Jurkat, Clone E6-1 (cell line): ENCODE measurements at places on chromosomes 1 and 21.

DNA sequence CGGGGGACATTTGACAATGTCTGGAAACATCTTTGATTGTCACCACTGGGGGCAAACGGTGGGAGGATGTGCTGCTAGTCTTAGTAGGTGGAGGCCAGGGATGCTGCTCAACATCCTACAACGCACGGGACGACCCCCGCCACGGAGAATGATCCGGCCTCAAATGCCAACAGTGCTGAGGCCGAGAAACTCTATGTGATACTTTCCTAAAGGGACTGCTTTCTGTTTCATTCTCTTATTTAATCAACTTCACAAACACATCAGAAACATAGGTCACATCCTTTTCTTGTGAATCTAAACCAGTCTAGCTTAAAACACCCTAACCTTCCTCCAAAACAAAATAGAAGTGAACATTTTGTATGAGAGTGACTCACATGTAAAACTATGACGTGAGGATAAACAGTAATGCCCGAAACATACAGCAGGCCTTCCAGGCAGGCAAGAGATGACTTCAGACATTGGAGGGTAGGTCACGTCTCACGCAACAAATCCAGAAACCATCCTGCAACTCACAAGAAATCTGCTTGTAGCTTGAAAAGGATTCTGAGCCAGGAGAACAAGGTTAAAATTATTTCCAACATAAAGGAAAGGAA is 37.2 kb upstream of the ETS2 start:
- peak; percentile 20 for DNase-seq

DNA sequence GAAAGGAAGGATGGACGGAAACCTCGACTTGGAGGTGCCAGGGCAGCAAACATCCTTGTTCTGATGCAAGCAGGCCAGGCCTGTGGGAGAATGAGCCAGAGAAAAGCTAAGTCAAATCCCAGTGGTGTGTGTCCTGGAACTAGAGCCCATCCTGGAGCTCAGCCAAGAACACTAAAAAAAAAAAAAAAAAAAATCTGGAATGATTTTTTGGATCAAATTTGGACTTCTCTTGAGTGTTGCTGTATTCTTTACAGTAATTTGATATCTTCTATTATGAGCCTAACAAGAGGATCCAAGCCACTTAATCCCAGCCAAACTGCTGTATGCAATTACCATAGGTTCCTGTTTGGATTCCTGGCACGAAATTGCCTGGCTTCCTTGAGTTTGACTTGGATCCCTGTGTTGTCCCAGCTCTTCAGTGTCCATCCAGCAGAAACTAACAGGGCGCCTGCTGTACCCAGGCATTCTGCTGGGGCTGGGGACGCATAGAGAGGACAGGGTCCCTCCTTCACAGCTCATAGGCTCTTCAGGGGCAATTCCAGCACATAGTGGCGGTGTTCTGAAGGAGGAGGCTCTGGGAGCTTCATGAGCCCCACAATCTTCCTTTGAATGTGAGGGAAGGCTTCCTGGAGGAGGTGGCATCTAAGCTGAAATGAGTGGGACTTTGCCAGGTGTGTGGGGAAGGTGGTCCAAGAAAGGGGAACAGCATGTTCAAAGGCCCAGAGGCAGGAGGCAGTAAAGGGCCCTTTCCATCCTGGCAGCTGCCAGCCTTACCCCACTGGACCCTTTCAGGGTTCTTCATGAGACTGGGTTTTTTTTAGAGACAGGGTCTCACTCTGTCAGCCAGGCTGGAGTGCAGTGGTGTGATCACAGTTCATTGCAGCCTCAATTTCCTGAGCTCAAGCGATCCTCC is 24.7 kb downstream of the EPHX1 start:
- DNase-seq = no peak

DNA sequence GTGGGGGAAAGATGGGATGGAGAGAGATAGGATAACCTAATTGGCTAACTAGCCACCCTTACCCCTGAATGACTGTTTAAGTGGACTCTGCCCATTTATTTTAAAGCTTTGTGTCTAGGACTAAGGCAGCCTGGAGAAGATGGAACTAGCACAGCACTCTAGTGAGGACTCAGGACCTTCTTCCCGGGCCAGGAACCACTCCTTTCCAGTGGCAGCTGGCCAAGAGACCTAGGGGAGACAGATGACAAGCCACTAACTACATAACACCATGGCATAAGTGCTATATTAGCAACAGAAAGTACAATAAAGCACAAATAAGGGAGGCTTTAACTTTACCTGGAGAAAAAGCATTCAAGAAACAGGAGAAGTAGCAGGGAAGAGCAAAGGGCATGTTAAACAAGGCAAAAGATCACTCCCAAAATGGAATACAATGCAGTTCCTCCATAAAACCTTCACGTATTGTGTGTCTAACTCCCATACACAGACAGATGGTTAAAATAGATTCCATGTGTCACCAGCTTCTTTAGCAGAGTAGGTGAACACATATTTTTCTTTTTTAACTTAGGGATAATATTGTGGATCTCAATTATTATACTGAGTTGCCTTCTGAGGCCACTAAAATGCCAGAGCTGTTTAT is 20.6 kb downstream of the CLCA1 start:
- DNase-seq = no peak

- no peak for DNase-seq
Observed at GRCh38 chr1:36419569-36419968, 21.9 kb upstream of the LSM10 start.

GRCh38 chr1:207831517-207832327 is 79.2 kb downstream of the CD34 start:
- no peak for DNase-seq

DNA sequence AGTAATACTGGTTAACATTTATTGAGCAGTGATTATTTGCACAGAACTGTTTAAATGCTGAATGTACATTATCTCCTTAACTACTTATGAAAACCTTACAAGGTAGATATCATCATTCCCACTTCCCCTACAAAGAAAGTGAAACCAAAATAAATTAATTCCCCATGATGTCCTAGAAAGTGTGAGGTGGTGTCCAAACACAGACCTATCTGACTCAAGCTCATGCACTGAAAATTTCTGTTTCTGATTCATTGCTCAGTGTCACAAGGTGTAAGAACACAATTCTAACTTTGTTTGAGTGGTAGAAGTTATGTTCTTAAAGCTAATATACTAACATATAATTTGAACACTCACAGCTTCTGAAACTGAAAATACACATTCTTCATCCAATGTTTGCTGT is 178.7 kb downstream of the MRPL39 start:
- no peak for DNase-seq

DNA sequence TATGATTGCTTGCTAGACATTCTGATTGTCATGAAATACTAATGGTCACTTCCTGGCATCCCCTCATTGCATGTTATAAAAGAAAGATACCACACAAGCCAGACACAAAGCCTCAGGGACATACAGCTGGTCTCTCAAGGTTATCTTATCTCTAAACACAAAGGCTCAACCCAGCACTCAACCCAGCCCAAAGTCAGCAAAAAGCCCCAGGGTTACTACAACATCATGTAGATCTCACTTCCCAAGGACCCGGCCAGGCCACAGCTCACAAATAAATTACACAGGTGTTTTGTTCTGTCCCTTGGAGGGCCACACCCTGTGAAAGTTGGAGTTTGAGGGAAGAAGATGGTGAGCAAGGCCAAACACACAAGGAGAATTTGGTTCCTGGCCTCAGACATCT is 109.7 kb upstream of the BARHL2 start:
- DNase-seq = no peak

DNA sequence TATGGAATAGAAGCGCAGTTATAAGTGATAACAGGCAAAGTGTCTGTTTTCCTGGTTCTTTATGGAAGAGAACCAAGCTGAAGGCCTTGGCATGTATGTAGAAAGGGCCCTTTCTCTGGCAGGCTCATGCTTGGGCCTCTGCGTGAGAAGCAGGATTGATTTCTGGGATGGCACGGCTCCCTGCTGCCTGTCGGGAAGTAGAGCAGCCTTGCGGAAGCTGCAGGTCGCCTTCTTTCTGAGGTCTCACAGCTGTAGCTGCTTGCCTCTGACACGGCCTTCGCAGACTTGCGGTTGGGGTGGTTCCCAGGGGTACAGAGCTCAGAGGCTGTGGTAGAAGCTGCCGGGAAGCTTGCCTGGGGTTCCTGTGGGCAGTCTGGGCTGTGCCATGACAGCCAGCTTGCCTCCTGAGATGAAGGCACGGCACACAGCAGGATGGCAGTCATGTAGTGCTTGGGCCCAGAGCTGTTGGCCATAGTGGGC is 39.4 kb downstream of the TRAPPC10 start:
- DNase-seq = peak; percentile 68

DNA sequence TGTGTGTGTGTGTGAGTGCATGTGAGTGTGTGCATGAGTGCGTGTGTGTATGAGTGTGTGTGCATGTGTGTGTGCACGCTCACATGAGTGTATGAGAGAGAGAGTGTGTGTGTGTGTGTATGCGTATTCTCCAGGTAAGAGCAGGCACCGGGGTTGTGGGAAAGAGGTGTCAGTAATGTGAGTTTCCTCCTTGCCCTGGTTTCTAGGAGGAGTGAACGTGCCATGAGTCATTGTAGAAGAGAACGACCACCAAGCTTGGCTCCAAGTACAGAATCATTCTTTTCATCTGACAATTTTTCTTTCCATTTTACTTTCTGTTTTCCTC is 79.1 kb downstream of the POFUT2 start:
- no peak for DNase-seq

- DNase-seq = no peak
Observed at GRCh38 chr1:9891207-9891606, 18.9 kb downstream of the CTNNBIP1 start.

DNA sequence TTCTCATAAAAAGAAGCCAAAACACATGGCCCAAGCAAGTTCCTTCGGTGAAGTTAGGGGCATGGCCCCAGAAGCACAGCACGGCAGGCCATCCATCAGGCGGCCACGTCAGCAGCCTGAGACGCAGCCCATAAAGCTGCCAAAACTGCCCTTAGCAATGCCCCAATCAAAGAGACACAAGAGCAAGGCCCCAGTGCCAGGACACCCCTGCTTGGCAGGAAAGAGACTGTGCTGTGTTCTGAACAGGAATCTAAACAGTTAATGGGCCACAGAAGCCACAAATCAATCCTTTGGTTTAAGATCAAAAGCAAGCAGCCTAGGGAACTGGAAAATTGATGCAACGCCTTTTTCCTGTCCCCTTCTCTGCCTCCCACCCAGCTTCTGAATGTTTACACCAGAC is 497.0 kb upstream of the USP24 start:
- peak; percentile 41 for DNase-seq

DNA sequence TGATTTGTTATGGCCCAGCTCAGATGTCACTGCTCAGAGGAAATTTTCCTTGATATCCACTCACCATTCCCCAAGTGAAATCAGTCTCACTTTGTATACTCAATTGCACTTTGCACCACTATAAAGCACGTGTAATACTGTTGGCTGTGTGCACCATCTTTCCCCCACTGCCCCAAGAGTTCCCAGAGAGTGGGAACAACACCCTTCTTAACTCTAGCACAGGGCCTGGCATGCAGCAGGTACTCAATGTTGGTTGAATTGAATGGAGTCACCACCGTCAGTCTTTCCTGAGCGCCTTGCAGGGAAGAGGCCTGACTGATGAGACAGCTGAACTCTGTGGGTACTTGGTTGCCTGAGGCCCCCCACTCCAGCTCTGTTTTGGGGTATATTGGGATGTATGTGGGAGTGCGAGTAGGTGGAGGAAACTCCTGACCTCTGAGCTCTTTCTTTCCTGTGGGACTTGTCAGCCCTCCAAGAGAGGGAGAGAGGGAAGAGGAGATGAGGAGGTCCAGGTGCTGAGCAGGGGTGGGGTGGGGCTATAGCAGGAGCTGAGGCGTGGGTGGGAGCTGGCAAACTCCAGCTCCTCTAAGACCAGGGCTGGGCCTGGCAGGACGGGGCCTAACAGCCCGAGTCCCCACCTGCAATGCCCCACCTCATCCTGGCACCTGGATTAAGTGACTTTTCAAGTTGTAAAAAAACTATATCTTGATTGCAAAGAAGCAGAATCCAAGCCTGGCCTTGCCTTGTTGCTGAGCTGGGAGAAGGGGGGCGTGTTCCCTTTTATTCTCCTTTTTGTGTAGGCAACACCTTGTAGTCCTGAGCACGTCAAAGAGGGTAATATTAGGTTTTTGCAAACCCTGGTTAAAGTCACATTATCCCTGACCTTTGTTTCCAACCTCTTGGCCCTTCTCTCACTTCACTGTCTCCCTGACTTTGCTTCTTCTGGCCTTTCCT is 19.4 kb upstream of the WASF2 start:
- DNase-seq = no peak

GRCh38 chr1:86756062-86756406 is 51.7 kb downstream of the SH3GLB1 start:
- DNase-seq = no peak

DNA sequence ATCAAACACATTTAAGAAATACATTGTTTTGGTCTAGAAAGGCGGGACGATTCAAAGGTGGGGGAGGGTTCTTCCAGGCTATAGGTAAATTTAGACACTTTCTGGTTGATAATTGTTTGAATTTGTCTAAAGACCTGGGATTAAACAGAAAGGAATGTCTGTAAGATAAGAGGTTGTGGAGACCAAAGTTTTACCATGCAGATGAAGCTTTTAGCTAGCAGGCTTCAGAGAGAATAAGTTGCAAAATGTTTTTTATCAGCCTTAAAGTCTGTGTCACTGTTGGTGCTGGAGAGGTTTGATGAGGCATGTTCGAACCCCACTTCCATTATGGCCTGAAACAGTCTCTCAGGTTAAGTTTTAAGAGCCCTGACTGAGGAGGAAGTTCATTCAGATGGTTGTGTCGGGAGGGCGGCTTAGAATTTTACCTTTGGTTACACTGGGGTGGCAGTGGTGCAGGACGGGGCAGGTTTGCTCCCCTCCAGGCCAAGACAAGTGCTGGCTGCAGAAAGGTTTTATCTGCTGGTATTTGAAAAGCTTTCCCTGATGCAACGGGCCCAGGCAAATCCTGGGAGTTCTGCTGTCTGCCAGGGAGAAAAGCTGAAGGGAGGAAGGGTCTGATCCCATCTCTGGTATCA is 16.0 kb upstream of the SLC2A5 start:
- no peak for DNase-seq

DNA sequence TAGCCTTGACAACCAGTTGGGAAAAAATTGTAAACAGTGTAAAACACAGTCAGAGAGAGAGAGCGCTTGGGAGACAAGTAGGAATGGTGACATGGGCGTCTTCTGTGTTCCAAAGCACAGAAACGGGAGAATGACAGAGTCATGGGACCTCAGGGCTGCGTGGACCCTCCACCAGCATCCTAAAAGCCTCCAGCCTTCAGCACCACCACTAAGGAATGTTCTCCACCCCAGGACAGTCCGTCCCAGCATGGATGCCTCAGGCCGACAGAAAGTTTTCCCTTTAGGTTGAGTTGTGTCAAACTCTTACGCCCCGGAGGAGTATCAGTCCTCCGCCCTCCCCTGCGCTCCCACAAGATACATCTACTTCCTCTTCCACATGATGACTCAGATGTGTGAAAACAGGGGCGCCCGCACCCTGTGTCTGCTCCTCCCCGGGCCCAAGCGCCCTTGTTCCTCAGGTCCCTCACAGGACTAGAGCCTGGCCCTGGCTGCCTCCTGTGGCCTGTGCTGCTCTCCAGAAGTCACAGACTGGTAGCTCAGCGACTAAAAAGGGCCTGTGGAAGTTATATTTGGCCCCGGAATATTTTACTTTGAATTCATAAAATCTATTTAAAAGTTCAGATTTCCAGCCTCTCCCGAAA is 63.9 kb upstream of the EFHD2 start:
- DNase-seq = no peak

- no peak for DNase-seq
Observed at GRCh38 chr1:73411479-73411878, 786.5 kb downstream of the LRRIQ3 start.
